Fibroblast of skin of right quadriceps (primary cell): ENCODE measurements at places on chromosomes 13 and 19.

DNA sequence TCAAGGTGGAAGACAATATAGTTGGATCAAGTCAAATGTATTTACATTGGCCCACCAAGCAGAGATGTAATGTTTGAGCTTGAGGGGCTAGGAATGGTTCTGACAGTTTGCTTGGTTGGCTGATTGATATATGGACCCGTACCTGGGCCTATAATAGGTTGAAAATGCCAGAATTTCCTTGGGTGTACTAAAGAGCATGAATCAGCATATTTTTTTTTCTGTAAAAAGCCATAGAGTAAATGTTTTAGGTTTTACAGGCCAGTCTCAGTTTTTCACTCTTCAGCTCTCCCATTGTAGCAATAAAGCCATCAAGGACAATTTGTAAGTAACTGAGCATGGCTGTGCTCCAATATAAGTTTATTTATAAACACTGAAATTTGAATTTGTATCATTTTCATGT, 26.9 kb downstream of the FXYD5 start:
- no peak for DNase-seq

DNA sequence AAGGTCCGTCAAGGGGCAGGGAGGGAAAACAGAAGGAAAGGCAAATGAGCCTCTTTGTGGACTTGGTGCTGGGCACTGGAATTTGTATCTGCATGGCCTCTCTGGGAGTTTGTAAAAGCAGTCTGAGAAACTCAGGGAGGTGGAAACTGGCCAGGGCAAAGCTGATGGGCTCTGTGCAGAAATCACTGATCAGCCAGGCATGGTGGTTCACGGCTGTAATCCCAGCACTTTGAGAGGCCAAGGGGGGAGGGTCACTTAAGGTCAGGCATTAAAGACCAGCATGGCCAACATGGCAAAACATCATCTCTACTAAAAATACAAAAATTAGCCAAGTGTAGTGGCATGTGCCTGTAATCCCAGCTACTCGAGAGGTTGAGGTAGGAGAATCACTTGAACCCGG, 369.9 kb upstream of the ZNF507 start:
- no peak for DNase-seq

- DNase-seq: peak; percentile 90
Measured at GRCh38 chr19:51799034-51799773, 4.2 kb downstream of the FPR3 start.

DNA sequence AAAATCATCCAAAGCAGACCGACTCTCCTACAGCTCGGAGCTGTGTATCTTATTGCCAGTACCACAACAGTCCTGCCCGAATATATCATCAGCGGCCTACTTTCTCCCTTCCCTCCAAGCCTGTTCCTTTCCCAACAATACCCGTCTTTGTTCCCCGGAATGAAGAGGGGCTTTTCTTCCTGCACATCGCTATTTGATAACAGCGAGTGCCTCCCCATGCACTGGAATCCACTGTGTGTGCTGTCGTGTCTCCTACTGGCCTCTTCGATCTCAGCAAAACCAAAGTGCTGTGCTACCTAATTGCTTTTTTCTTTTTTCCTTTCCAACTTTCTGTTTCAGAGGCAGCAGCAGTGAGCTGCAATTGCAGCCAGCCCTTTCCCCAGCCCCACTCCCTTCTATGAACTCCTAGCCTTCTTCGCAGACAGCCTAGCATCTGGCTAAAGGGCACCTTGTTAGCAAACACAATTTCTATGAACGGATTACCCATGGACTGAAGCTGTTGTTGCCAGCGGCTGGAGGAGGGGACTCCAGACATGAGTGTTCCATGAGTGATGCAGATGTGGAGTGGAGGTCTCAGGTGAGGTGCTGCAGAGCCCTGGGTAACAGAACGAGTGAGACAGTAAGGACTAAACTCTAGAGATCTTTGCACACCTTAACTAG, 43.4 kb downstream of the EFNB2 start:
- DNase-seq: no peak

DNA sequence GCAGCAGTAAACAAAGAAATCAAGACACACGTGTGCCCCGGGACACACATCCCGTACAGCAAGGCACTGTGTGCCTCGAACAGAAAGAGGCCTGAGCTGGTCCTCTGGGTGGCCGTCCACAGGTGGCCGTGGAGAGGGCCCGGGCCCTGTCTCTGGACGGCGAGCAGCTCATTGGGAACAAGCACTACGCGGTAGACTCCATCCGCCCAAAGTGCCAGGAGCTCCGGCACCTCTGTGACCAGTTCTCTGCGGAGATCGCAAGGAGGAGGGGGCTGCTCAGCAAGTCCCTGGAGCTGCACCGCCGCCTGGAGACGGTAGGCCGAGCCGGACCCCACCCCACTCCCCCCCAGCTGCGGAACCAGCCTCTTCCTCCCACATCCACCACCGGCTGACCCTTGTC, 30.7 kb upstream of the F7 start:
- no peak for DNase-seq

GRCh38 chr19:43651758-43652545, 12.3 kb upstream of the CADM4 start:
- peak; percentile 53 for DNase-seq

DNA sequence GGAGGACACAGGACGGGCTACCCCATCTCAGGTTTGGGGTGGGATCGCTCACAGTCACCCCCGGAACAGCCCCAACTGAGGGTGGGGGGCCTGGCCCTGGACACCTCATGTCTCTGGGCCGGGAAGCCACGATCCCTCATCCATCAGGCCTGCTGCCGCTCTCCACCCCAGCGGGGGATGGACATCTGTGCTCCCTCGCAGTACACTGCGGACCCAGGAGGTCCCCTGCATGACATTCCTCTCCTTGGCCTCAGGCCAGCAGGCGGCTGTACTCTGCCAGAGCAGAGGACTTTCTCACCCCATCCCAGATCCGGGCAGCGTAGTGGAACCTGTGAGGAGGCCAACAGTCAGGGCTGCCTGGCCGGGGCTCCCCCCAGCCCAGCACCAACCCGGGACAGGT, 15.5 kb downstream of the IRGC start:
- no peak for DNase-seq

GRCh38 chr13:83503424-83503823, 378.9 kb downstream of the SLITRK1 start:
- peak; percentile 73 for DNase-seq

GRCh38 chr13:49064476-49064875, 88.8 kb downstream of the FNDC3A start:
- no peak for DNase-seq
